ENCODE measurements at places on chromosomes 7 and 10.

DNA sequence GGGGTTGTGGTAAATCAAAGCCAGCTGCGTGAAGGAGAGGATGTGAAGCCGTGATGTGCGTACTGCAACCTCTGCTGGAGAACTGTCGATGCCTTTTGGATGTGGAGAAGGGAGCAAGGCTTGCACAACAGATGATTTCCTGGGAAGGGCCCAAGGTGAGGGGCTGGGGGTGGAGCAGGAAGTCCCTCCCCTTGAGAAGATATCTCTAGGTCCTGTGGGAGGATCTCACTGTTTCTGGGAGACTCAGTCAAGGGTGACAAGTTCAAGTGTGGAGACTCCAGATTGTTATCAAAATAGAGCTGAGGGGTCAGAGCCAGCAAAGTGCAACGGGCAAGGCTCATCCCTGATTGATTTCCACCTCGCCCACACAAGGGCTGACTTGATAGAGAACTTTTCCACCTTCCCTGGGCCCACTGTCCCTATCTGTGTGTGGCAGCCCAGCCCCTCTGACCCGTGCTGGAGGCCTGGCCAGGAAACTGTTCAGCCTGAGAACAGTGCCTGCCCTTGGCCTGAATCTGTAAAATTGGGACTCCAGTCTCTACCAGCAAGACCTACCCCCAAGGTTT lies 55.0 kb downstream of the COL13A1 start:
- DNase-seq: no peak

DNA sequence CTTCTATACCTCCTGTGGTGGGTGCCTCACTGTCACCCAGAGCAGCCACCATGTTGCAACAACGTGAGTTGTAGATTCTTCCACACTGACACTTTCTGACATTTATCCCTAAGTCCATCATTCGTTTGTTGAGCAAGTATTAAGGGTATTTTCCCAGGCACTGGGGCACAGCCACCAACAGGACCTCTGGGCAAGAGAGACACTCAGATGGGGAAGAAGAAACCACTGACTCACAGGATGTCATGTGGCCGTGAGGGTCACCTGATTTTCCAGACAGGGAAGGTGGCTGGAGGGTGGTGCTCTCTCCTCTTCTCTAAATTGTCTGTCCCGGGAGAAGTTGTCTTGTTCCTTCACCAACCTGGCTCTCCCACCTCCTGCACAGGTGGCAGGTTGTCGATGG lies 51.7 kb upstream of the PPIF start:
- no peak for DNase-seq

- DNase-seq: no peak
These were observed 23.1 kb upstream of the MACC1 start for GRCh38 chr7:20240080-20240926.

GRCh38 chr7:101819183-101819582 lies 1.8 kb downstream of the CUX1 start:
- no peak for DNase-seq

DNA sequence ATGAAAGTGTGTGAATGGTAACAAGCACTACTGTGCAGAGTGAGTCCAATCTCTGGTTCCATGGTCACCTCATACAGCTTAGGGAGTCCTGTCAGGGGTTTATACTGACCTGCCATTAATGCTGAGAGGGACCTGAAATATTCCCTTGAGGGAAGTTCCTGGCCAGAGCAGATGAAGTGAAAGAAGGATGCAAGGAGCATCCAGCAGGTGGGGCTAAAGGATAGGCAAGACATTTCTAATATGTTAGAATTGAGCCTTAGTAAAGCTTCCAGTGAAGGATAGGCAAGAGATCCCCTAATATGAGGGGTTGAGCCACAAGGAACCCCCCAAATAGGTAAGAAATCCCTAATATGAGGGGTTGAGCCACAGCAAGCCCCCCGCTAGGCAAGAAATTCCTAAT lies 25.5 kb upstream of the FAM221A start:
- DNase-seq: no peak

- DNase-seq: no peak
These were observed 10.8 kb upstream of the GATA3 start for GRCh38 chr10:8043569-8044306.

DNA sequence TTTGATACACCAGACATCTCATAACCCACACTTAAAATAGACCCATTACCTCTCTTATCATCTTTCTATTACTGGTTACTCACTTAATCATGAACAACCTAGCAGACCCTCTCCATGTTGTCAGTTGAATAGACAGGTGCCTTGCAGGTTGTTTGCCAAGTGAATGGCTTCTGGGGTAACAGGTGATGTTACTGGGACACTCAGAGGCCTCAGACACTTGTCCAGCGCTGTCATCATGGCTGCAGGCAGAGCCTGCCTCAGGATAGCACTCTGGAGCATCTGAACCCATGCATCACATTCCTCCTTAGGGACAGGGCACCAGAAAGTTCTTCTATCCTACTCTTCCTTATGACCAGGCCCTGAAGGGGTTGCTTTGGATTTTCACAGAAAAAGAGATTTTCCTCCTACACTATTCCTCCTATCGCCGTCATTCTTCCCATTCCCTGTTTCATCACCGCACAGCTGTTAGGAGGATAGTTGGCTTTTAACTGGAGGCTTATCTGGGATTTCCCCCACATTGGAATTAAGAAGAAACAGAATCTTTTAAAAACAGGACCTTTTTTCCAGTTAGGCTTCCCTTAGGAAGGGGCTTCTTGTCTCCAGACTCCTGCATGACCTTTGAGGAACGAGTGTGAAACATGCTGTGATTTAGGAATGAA lies 182.1 kb downstream of the VTI1A start:
- no peak for DNase-seq

- DNase-seq: no peak
These were observed 7.2 kb downstream of the HOXA13 start for GRCh38 chr7:27192546-27193334.

GRCh38 chr7:106128836-106129235 lies 16.7 kb upstream of the SYPL1 start:
- DNase-seq: no peak

GRCh38 chr7:105016709-105017656 lies 3.0 kb downstream of the KMT2E start:
- no peak for DNase-seq

- no peak for DNase-seq
These were observed 243.6 kb downstream of the SKIDA1 start for GRCh38 chr10:21281765-21282484.

GRCh38 chr10:28478646-28479045 lies 54.3 kb upstream of the WAC start:
- no peak for DNase-seq

Measured in central memory CD4-positive, alpha-beta T cell (primary cell).